T follicular helper cell (primary cell): ENCODE measurements at places on chromosomes 4 and X.

- no peak for DNase-seq
Observed at GRCh38 chr4:27057053-27057452, 196.4 kb downstream of the STIM2 start.

DNA sequence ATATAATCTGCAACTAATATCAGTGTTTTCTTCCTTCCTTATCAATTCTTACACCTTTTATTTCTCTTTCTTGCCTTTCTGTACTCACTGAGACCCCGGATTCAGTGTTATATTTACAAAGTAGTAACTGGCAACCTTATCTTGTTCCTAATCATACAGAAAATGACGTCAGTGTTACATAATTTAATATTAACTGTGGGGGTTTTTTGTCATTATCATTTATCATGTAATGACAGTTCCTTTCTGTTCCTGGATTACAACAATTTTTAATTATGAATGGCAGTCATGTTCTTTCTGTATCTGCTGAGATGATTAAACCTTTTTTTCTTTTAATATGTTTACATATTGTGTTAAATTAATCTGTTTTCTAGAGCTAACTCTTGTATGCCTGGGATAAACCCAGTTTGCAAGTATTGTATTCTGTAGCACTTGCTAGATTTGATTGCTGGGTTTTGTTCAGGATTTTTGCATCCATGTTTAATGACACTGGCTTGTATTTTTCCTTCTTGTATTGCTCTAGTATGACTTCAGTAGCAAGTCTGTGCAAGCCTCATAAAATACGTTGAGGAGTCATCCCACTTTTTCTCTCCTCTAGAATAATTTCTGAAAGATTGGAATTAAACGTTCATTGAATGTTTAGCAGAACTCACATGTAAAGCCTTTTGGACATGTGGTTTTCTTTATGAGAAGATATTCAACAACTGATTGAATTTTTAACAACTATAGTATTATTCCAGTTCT lies 10.4 kb upstream of the HSPA4L start:
- DNase-seq, result no peak

- DNase-seq, result no peak
Observed at GRCh38 chr4:98652996-98653395, 5.4 kb downstream of the TSPAN5 start.

DNA sequence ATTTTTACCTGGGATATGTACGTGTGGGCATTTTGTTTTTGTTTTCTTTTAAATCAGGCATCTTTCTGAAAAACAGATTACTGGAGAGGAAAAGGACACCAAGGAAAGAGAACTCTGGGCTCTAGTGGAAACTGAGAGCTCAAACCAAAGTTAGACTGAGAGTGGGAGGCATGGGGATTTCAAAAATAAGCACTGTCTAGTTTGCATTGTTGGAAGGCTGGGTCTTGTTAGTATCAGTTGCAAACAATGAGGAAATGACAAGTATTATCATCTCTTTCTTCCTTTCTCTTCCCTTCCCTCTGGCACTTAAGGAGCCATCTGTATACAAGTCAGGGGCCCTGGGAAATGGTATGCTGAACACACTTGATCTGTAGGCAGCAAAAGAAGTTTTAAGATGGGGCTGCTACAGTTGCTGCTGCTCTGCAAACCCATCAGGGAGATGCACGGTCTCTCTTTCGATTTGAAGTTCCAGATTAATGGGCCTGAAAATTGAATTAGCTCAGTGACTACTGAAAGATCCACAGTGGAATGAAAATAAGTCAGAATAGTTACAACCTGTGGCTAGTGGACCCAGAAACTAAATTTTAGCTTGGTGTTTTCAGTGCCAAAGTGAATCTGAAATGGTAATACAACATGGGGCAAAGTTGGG lies 48.0 kb upstream of the GRXCR1 start:
- DNase-seq, result no peak

GRCh38 chrX:29858714-29859113 lies 356.6 kb upstream of the MAGEB2 start:
- no peak for DNase-seq

- DNase-seq, result no peak
Observed at GRCh38 chr4:8063974-8064563, 94.5 kb downstream of the ABLIM2 start.

- no peak for DNase-seq
Observed at GRCh38 chr4:152160225-152160800, 375.6 kb downstream of the FBXW7 start.

GRCh38 chr4:121182296-121182695 lies 18.2 kb upstream of the TNIP3 start:
- no peak for DNase-seq

DNA sequence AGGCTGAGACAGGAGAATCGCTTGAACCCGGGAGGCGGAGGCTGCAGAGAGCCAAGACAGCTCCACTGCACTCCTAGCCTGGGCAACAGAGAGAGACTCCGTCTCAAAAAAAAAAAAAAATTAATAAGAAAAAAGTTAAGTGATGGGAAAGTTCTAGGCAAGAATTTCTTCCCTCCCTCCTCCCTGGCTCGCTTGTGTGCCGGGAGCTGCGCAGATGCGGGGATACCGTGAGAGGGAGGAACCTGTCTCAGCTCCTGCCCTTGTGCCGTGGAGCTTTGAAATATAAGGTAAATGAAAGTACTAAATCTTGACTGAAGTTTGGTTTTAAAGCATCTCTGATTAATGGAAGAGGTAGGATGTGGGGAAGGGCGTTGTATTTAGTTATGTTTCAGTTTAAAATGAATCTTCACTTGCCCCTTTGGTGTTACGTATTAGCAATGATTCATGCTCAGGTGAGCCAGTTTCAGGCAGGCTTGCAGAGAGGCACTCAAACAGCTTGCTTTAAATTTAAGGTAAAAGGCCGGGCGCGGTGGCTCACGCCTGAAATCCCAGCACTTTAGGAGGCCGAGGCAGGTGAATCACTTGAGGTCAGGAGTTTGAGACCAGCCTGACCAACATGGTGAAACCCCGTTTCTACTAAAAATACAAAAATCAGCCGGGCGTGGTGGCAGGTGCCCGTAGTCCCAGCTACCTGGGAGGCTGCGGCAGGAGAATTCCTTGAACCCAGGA lies 1.4 kb upstream of the UFSP2 start:
- no peak for DNase-seq
